ENCODE measurements at places on chromosomes 3 and 15. TPM values are rescaled to one million over a fixed set of nuclear protein-coding genes. Genes with fewer than 3 reads are reported as not detected.

Gene AHSG
- 0.47 TPM for total RNA-seq

Gene SOX14
- not detected for total RNA-seq

Gene VIPR1
- 0.16 TPM for total RNA-seq

Gene DCUN1D1
- 94.1 TPM for total RNA-seq

Gene STXBP5L
- total RNA-seq = 18.6 TPM

Gene UBA7
- total RNA-seq = 3.4 TPM

Gene VPS18
- 27.5 TPM for total RNA-seq

- DNase-seq = no peak
Observed at GRCh38 chr3:113035387-113035982, 44.7 kb downstream of the GTPBP8 start.

GRCh38 chr3:45777111-45777745 is 19.1 kb downstream of the SLC6A20 start:
- no peak for DNase-seq

GRCh38 chr3:98875535-98875934 is 26.0 kb downstream of the DCBLD2 start:
- no peak for DNase-seq

DNA sequence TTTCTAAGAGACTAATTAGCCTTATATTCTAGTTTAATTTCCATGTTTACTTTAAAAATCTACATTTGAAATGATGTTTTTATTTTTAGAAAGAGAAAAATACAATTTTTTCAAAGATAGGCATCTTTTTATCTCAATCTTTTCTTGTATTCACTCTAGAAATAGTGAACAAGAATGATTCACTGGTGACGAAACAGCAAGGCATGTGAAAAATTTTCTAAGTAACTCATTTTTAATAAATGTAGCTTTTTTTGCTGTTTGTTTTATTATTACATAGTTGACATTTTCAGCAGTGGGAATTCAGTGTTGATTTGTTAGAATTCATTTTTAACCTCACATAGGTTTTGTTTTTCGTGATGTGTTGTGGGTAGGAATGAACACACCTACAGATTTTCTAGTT is 1226.4 kb downstream of the NSUN3 start:
- DNase-seq = no peak

GRCh38 chr3:20404741-20405100 is 218.7 kb upstream of the SGO1 start:
- DNase-seq = no peak

GRCh38 chr3:114221165-114221880 is 16.1 kb downstream of the ZNF80 start:
- no peak for DNase-seq

GRCh38 chr3:134309987-134310700 is 59.5 kb upstream of the RYK start:
- no peak for DNase-seq

DNA sequence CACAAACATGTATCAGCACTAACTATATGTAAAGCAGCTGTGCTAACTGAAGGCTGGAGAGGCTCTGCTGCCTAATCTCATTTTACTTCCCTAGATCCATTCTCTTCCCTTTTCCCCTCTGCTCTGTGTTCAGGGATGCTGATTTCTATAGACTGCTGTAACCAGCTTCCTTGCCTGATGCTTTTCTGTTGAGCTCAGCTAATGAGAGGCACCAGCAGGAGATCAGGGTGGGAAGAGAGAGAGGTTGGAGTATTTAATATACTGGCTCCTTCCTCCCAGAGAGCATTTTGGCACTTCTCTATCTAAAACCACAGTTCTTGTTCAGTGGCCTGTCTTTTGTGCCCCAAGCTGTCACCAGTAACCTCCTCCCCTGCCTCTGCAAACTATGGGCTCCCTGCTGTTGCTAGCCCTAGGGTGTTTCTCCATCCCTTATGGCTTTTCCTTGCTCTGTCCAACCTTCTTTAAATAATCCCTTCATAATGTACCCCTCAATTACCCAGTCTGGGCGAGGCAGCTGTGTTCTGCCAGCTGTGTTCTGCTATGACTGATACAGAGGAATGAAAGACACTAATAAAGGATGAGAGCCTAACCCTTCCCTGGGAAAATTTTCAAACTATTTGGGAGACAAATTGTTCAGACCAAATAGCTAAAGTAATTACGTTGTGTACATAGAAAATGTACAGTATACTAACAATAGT is 69.5 kb downstream of the CADPS start:
- no peak for DNase-seq

DNA sequence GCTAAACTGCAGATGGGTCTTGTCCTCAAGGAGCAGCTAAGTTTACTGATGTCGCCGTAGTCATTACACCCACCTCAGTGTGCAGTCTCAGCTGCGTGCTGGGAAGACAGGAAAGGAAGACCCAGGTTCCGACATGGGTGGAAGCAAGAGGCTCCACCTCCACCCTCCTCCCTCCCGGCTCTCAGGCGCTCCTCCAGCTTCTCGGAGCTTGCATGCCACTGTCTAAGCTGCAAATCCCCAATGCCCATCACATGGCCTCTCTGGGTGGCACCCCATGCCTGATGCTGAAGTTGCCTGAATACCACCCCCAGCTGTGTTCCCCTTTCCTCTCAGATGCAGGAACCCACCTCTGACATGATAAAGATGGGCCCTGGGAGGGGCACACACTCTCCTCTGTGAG is 58.5 kb downstream of the MGLL start:
- peak; percentile 30 for DNase-seq

DNA sequence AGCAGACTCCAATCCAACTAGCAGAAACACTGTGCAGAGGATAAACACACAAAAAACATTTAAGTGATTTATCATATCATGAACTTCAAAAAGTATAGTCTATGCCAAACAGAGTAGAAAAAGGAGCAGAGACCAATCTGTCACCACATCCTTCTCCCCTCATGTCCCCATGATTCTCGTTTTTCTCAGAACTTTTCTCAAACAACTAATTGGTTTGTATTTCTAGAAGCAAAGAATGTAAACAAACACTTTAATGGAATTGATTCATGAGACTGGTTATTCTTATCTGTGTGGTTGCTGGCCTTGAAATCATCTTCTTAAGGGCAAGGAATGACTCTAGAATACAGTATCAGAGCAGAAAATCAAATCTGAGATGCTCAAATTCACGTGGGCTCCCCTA is 294.2 kb upstream of the THBS1 start:
- DNase-seq = no peak

GRCh38 chr3:161221806-161222600 is 892 bp downstream of the NMD3 start:
- peak; percentile 2 for DNase-seq

GRCh38 chr15:90188914-90189748 is 12.0 kb upstream of the SEMA4B start:
- no peak for DNase-seq

- no peak for DNase-seq
Observed at GRCh38 chr3:72554689-72555088, 293.6 kb downstream of the SHQ1 start.

DNA sequence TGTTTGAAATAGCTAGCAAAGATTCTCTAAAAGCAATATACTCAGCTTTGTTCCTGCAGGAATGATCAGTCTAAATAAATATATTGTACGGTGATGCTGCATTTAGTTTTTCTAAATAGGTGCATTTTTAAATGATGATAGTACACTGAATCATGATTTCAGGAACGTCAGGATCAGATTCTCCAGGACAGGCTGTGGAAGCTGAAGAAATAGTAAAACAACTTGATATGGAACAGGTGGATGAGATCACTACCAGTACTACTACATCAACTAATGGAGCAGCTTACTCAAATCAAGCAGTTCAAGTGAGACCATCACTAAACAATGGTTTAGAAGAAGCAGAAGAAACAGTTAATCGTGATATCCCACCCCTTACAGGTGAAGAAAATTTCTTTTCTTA is 46.3 kb upstream of the EIF3J start:
- no peak for DNase-seq

DNA sequence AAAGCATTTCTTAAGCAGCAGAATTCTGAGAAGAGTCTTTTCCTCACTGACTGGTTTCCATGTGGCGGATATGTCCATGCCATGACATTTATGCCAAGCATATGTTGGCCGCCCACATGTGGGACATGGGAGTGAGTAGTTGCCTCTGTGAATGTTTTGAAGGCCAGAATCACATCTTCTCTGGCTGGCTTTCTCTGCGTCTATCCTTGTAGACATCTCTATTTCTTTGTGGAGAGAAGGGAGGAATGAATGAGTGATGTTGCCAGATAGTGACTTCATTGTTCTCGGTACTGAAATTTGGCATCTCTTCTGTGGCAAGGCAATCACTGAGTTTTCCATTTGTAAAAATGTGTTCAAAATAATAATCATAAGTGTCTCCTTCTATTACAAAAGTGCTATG is 316.0 kb downstream of the CLSTN2 start:
- no peak for DNase-seq

GRCh38 chr3:11088831-11089230 is 65.5 kb upstream of the HRH1 start:
- DNase-seq = no peak

DNA sequence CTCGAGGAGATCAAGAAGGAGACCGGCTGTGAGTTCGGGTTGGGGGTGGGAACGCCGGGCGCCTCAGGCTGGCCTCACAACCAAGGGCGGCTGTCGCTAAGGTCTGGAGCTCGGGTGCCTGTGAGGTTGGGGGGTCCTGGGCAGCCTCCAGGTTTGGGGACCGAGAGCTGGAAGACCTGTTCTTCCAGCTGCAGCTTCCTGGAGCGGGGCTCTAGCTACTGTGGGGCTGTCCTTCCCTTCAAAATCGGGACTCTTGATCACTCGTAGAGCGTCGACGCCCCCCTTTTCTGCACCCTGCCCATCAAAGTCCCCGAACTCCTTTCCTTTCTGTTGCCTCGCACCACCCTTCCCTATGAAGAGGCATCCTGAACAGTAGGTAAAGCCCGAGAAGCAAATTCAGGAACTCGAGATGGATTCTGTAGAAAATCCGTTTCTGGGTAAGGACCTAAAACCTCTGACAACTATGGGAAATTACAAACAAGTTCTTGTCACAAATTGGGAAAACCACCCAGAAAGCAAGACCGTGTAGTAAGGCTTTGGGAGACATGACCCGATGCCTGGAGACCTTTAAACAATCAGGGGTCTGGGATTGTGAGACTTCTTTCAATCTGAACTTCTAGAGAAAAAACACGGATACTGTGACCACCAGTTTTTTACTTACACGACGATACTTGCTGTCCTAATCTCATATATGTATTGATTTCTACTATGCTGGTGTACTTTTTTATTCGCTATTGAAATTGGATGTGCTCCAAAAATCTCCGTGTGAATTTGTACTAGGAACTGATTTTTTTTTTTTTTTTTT is 556 bp downstream of the CHP1 start:
- DNase-seq = no peak

- DNase-seq = no peak
Observed at GRCh38 chr3:58324391-58325390, 8.0 kb upstream of the PXK start.

- DNase-seq = no peak
Observed at GRCh38 chr15:86676002-86676401, 596.3 kb downstream of the AGBL1 start.

GRCh38 chr3:58833491-58833890 is 166.9 kb upstream of the FAM3D start:
- DNase-seq = no peak

DNA sequence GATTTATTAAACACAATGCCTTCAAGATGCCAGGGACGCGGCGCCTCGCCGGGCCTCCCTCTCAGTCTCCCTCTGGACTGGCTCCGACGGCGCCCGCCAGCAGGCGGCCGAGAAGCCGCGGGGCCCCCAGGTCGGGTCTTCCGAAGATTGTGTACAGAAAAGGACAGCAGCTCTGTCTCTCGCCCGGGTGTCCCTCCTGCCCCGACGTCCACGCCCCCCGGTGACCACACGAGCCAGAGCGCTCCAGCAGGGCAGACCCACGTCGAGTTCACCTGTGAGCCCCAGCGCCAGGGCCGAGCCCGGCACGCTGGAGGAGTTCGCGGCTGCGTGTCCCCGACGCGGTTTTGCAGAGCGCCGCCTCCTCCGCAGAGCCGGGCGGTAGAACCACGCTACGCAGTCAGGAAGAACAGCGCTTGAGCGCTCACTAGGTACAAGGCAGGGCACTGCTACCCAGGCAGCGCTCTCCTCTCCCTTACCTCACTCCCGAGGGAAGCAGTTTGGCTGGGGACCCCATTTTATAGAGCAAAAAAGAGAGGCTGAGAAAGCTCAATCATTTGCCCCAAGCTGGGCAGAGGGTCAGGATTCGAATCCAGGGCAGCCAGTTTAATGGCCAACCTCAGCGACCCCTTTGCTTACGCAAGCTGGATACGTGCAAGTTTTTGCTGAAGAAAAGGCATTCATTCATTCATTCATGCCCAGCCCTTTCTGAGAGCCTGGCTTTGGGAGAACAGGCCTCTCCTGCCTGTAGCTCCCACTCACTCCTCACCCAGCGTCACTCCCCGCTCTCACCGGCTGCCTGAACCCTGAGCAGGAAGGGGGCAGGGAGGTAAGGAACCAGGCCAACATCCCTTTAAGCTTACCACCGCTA is 3.0 kb upstream of the TLE3 start:
- no peak for DNase-seq

DNA sequence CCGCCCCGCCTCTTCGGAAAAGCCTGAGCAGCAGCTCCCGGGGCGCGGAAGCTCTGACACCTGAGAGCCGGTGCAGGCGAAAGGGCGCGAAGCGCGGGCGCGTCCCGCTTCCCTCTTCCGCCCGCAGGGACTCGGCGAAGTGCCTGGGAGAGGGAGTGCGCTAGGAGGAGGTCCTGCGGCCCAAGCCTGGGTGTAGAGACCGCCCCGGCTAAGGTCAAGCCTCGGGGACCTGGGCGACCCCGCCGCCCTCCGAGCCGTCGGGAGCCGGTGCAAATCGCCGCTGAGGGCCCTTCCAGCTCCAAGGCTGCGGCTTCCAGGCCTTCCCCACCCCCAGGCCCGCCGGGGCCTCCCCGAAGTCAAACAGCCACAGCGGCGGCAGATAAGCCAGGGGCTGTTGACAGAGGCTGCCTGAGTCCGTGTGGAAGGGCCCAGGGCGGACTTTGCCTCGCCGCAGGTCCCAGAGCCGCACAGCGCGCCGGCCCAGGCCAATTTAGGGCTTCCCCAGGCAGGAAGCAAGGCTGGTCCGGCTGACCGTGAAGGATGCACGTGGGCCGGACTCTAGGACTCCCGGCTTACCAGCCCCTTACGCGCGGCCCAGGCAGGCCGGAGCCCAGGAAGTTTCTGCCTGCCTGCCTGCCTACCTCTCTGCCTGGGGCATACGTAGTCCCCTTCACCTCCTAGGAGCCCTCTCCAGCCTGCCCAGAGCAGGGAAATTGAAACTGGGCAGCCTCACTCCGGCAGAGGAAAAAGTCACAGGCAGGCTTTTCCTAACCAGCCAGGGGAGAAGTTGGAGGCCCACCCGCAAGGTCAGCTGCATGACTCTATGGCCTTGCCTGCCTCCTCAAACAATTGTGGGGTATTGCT is 2.3 kb downstream of the ITPKA start:
- DNase-seq = no peak

Data from occipital lobe (tissue), 3 donors.